ENCODE measurements at places on chromosomes 4 and X. TPM values are rescaled to one million over a fixed set of nuclear protein-coding genes. Genes with fewer than 3 reads are reported as not detected.

Gene PPARGC1A
- 0.26 TPM for total RNA-seq

Gene ARFIP1
- 19.0 TPM for total RNA-seq

- DNase-seq, result peak; percentile 77
Measured at GRCh38 chr4:8435656-8436121, 4.8 kb downstream of the ACOX3 start.

- DNase-seq, result no peak
Measured at GRCh38 chr4:186812592-186812991, 88.9 kb upstream of the FAT1 start.

DNA sequence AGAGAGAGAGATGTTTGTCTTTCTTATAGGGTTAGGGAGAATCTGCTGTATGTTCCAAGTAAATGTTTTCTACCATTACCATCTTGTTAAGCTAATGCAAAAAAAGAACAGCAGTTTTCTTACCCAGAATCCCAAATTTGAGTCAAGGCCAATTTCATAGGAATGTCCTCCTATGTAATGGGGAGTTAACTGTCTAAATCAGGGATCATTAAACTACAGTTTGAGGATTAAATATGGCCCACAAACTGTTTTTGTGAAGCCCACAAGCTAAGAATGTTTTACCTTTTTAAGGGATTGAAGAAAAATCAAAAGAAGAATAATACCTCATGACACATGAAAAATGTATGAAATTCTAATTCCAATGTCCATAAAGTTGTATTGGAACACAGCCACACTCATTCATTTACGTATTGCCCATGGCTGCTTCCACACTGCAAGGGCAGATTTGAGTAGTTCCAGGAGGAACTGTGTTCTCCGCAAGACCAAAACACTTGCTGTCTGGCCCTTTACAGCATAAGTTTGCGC is 113.2 kb upstream of the SPRY1 start:
- no peak for DNase-seq

DNA sequence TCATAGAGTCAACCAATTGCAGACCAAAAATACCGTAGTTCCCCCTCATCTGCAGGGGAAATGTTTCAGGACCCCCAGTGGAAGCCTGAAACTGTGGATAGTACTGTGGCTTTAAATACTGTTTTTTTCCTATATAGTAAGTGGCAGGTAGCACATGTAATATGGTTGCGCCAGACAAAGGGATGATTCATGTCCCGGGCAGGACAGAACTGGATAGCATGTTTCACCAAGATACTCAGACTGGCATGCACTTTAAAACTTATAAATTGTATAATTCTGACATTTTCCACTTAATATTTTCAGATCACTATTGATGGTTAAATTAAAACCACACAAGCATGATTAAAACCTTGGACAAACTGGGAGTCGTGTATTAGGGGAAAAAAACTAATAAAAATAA is 276.3 kb upstream of the AGA start:
- DNase-seq, result no peak

GRCh38 chr4:186029571-186030398 is 39.2 kb upstream of the TLR3 start:
- no peak for DNase-seq

GRCh38 chr4:115219315-115219860 is 106.0 kb upstream of the NDST4 start:
- no peak for DNase-seq

GRCh38 chr4:5927747-5928146 is 34.9 kb upstream of the CRMP1 start:
- peak; percentile 3 for DNase-seq

All from OCI-LY7 (cell line).